ENCODE measurements at places on chromosomes 2 and 18. TPM values are rescaled to one million over a fixed set of nuclear protein-coding genes. Genes with fewer than 3 reads are reported as not detected.

The SIX2 gene
- polyA plus RNA-seq, result 0.03 TPM

DNA sequence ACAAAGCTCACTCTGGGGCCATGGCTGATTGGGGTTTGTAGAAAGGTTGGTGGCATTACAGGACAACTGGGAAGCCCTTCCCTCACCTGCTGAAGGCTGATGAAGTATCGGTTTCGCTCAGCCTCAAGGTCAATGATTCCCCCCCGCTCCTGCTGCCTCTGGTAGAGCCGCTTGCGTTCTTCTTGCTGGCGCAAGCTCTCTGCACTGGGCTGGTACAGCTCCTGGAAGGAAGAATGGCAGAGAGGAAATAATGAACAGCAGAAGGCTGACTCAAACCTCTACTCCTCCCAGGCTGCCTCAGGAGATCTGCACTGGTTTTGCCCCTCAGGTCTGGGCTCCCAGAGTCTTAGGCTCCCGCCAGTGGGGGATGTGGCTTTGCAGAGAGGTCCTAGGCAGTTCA, 5.2 kb downstream of the BCS1L start:
- H3K27me3 ChIP-seq, result no peaks in the 10 kb centered on the region
- H3K36me3 ChIP-seq, result peaks cover 63% of the 10 kb centered on the region
- H3K4me1 ChIP-seq, result no peaks in the 10 kb centered on the region
- no peak overlapping the region for H3K27ac ChIP-seq

DNA sequence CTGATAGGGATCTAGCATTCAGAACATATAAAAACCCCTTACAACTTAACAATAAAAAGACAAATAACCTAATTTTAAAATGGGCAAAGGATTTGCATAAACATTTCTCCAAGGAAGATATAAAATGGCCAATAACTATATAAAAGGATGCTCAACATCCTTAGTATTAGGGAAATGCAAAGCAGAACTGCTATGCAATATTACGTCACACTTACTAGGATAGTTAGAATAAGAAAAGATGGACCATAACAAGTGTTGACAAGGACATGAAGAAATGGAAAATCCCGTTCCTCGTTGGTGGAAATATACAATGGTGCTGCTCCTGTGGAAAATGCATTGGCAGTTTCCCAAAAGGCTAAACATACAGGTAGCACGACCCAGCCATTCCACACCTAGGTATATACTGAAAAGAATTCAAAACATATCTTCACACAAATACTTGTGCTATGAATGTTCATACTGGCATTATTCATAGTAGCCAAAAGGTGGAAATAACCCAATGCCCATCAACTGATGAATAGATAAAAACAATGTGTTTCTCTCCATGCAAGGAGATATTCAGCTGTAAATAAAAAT, 48.2 kb upstream of the REV1 start:
- no peak overlapping the region for H3K27ac ChIP-seq
- no peaks in the 10 kb centered on the region for H3K27me3 ChIP-seq
- H3K4me1 ChIP-seq, result no peaks in the 10 kb centered on the region
- H3K36me3 ChIP-seq, result no peaks in the 10 kb centered on the region
- no peak for DNase-seq

DNA sequence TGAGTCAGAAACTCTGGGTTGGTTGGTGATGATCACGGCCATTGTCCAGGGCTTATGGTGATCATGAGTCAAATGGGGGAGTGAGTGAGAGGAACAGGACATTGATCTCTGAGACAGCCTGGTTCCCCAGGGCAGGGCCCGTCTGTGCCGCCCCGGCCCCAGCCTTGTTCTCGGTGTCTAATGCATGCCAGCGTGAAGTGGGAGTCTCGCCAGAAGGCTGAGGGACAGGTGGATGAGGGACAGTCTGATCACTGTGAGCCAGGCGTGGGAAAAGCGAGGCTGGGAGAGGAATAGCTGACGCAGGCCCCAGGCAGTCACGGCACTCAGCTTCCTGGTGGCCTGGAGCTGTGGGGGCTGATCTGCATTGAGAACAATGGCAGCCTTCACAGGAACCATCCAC, 208.3 kb upstream of the HDAC4 start:
- no peak overlapping the region for H3K27ac ChIP-seq
- no peak overlapping the region for H3K4me3 ChIP-seq
- no peaks in the 10 kb centered on the region for H3K27me3 ChIP-seq
- H3K36me3 ChIP-seq, result no peaks in the 10 kb centered on the region

DNA sequence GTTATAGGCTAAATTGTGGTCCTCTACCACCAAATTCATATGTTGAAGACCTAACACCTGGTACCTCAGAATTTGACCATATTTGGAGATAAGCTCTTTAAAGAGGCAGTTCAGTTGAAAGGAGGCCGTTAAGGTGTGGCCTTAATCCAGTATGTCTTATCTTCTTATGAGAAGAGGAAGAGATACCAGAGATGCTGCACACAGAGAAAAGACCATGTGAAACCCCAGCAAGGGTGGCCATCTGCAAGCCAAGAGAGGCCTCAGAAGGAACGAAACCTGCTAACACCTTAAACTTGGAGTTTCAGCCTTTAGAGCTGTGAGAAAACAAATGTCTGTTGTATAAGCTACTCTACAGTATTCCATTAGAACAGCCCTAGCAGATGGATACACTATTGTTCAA, 528.1 kb upstream of the DCC start:
- H3K4me1 ChIP-seq, result no peaks in the 10 kb centered on the region
- no peak overlapping the region for H3K4me3 ChIP-seq
- H3K27me3 ChIP-seq, result no peaks in the 10 kb centered on the region
- H3K36me3 ChIP-seq, result no peaks in the 10 kb centered on the region
- no peak overlapping the region for H3K27ac ChIP-seq
- no peak for DNase-seq

GRCh38 chr2:237055386-237056100, 30.1 kb upstream of the COPS8 start:
- no peak overlapping the region for H3K4me3 ChIP-seq
- no peak for DNase-seq
- no peak overlapping the region for H3K27ac ChIP-seq
- no peaks in the 10 kb centered on the region for H3K27me3 ChIP-seq
